ENCODE measurements at places on chromosomes 4 and X.
A peak's percentile ranks its signal among the peaks of the same experiment; 100 is the strongest.

DNA sequence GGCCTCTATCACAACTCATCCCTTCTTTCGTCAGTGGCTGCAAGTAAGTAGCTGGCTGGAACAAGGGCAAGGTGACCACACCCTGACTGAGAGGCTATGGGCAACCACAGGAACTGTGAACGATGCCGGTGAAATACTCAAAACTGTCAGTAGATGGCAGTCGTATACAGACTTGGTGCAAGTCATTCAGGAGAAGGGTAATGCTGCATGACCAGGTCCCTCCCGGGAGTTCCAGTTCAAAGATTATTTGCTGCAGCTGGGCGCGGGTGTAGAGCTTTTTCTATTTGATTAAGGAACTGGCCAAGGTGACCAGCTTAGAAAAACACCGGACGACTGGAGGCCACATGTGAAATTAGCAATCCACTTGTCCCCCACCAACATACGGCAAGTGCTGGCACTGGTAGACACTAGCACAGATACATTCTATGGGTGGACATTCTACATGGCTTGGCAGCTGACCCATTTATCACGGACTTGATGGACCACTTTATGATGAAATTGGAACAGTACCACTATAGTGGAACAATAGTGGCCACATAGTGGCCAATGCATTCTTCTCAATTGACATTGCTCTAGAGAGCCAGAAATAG is 726.6 kb downstream of the TRAM1L1 start:
- DNase-seq: peak; percentile 24

GRCh38 chr4:140811429-140811828 is 55.2 kb upstream of the TBC1D9 start:
- no peak for DNase-seq

- DNase-seq: no peak
Measured at GRCh38 chr4:178448372-178449035, 1006.3 kb upstream of the AGA start.

GRCh38 chr4:112485930-112486329 is 30.1 kb downstream of the NEUROG2 start:
- DNase-seq: no peak

GRCh38 chrX:51461053-51462044 is 35.0 kb downstream of the NUDT11 start:
- no peak for DNase-seq

DNA sequence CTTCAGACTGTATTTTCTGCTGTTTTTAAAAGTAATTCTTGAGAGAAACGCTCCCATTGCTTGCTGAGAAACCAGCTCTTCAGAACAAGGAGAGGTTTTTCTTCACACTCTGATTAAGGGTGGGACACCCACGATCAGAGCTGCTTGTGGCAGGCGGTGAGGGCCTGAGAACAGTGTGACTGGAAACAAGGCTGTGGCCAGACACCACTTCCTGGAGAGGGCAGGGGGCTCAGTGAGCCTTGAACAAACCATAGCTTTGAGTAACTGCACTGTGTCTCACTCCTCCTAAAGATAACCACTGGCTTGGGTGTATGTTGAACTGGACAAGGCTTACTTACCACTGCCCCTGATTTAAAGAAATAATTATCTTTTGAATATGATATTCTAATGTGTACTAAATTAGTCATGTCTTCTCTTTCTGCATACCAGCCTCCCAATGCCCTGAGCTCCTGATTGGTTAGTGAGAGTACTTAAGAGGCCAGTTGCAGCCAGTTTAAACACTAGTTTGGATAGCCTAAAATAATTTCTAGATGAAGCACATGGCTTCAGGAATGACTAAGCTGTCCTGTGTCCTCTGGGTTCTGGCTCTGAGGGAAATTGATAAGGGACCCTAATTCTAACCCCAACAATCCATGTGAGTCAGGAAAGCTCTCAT is 3.7 kb upstream of the GPR82 start:
- peak; percentile 72 for DNase-seq

GRCh38 chrX:67953658-67954057 is 409.8 kb downstream of the AR start:
- no peak for DNase-seq

DNA sequence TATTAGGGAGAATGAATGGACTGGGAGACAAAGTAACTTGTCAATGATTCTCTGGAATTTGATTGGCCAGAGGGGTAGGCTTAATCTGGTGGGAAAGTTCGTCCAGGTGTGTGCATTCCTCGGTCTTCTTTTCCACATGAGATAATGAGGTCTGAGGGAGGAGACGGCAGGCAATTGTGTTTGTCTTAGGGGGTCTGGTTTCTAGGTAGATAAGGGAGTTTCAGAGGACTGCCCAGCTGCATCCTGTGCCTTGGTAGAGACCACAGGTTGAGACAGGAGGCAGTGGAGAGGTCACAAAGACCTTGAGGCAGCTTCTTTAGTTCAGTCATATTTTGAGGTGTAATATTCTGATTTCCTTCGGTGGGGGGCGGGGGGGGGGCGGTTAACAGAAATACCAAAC is 4.3 kb downstream of the MGST2 start:
- DNase-seq: no peak

DNA sequence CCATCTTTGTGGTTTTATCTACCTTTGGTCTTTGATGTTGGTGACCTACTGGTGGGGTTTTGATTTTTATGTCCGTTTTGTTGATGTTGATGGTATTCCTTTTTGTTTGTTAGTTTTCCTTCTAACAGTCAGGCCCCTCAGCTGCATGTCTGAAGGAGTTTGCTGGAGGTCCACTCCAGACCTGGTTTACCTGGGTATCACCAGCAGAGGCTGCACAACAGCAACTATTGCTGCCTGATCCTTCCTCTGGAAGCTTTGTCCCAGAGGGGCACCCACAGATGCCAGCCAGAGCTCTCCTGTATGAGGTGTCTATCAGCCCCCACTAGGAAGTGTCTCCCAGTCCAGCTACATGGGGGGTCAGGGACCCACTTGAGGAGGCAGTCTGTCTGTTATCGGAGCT is 199.3 kb upstream of the WDFY3 start:
- no peak for DNase-seq

DNA sequence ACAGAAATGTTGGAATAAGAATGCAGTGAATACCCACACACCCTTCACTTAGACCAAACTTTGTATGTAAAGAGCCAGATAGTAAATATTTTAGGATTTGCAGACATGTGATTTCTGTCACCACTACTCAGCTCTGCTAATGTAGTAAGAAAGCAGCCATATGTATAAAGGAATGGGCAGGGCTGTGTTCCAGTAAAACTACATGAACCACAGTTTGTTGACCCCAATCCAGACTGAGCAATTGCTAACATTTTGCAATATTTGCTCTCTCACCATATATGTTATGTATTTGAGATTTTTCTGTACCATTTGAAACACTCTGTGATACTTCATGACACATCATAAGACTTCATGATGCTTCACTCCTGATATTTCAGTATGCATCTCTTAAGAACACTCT is 32.0 kb upstream of the TBC1D1 start:
- DNase-seq: no peak

DNA sequence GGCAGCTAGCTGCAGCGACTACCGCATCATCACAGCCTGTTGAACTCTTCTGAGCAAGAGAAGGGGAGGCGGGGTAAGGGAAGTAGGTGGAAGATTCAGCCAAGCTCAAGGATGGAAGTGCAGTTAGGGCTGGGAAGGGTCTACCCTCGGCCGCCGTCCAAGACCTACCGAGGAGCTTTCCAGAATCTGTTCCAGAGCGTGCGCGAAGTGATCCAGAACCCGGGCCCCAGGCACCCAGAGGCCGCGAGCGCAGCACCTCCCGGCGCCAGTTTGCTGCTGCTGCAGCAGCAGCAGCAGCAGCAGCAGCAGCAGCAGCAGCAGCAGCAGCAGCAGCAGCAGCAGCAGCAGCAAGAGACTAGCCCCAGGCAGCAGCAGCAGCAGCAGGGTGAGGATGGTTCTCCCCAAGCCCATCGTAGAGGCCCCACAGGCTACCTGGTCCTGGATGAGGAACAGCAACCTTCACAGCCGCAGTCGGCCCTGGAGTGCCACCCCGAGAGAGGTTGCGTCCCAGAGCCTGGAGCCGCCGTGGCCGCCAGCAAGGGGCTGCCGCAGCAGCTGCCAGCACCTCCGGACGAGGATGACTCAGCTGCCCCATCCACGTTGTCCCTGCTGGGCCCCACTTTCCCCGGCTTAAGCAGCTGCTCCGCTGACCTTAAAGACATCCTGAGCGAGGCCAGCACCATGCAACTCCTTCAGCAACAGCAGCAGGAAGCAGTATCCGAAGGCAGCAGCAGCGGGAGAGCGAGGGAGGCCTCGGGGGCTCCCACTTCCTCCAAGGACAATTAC is 1.4 kb downstream of the AR start:
- DNase-seq: peak; percentile 10

DNA sequence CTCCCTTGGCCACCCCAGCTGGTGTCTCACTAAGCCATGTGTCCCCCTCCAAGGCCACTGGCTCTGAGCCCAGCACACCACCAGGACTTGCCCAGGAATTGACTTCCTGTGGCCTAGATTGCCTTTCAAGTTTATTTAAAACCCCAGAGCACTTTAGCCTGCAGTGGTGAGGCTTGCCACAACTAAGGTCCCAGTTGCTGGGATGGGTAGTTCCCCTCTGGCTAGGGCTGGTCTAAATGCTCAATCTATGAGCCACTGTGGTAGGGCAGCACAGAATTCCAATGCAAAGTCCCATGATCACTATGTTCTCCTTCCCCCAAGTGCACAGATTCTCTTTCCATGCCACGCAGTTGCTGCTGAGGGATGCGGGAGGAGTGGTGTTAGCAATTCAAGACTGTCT is 61.1 kb upstream of the HCCS start:
- no peak for DNase-seq

DNA sequence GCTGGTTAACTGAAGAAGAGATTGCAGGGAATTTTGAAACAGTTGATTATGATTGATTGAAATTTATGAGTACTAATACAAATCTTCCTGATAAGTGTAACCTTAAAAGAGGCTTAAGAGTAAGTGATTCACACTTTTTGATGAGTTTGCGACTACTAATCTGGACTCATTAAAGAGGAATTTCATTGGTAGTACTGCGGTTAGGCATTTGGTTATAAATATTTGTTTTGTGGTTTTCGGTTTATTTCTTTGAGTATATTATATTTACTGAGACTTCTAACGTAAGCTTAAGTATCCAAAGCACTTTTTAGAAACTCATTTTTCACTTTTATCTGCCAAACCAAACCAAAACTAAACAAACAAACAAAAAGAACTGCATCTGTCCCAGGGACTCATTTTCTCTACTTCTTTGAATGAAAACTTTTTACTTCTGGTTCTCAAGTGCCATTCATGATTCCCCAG is 20.7 kb downstream of the SLIT2 start:
- DNase-seq: no peak

- DNase-seq: no peak
Measured at GRCh38 chr4:78692822-78693170, 83.4 kb upstream of the BMP2K start.

- no peak for DNase-seq
Measured at GRCh38 chr4:5965225-5965624, 53.0 kb downstream of the C4orf50 start.

DNA sequence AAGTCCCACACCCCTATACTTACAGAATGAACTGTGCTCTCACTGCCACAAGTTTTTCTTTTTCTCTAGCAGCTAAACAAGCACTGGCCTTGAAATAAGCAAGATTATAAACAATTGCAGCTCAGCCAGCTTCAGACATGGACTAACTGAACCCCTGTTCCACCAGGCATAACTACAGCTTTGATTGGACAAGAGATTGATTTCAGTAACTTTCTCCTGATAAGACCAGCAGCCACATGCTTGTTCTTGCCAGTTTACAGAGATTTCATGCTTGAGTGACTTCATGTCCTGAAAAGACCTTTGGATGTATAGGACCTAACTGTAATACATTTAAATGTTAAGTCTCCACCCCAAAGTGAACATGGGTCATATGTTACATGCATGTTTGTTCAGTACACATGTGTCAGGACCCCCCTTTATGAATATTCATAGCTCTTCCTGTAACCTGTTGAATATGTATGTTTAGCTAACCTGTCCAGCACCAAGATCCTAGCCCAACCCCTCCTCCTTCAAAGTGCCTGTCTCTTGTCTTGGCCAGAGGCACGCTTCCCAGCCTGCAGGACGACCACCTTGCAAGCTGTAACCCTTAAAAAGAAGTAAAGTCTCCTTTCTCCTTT is 27.9 kb downstream of the ZNF275 start:
- DNase-seq: no peak

DNA sequence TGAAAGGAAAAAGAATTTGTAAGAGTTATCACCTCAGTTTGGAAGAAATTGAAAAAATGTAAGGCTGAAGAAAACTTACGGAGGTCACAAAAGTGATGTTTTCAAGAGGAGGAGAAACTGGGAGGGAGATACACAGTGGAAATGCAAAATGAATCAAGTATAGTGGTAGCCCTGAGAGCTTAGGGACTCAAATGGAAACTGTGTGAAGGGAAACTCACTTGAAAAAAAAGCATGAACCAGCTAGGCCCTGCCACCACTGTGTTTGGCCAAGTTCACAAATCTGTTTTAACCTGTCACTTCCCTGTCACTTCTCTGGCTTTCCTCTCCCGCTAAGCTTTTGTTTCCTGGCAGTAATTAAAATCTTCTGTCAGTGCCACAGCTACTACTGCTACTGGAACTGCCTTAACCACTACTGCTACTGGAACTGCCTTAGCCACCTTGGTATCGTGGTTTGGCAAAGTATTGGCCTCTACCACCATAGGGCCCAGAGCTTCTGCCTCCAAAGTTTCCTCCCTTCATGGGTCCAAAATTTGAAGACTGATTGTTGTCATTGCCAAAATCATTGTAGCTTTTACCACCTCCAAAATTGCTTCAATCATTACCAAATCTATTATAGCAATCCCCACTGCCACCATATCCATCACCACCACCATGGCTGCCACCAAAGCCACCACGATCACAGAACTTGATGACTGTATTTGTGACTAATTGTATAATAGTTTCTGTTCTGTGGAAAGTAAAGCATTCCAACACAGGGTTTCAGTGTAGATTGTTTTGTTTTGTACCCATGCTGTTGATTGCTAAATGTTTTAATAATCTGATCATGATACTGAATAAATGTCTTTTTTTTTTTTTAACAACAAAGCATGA is 41.5 kb downstream of the SMARCA5 start:
- DNase-seq: peak; percentile 47

- DNase-seq: no peak
Measured at GRCh38 chrX:108223585-108223984, 132.0 kb downstream of the ATG4A start.

- peak; percentile 36 for DNase-seq
Measured at GRCh38 chr4:56757261-56757746, 64.2 kb downstream of the SPINK2 start.

DNA sequence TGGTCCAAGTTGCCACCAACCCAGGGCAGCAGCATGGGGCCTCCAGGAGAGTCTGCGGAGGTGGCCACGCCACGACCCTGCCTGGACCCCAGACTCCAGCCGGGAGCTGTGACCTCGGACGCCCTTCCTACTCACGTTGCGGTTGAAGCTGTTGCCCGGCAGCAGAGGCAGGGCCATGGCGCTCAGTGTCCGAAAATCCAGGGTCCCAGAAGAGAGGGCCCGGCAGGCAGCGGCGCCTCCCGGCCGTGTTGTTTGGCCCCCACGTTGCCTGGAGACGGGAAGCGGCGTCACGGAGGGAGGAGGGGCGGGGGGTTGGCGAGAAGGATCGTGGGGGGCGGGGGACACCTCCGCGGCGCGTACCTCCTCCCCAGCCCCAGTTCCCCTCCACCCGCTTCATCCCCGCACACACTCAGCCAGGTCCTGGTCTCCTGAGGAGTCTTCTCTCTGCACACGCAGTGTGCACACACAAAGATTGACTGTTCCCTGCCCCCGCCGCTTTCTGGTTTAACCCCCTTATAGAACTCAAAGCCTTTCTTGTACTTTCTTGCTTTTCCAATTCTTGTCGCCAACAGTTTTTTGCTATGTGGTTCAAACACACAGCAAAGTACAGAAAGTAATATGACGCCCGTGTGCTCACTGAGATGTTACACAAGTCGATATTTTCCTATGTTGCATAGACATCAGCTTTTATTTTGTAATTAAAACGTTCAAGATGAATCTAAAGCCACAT is at the start of gene EFHC2:
EFHC2 (minus strand) TSS at position 261 of the 730 bp plus-strand sequence; CDS start at position 177, 84 bp downstream.
- peak; percentile 59 for DNase-seq

All from activated CD4-positive, alpha-beta memory T cell treated with anti-CD3 and anti-CD28 coated beads for 36 hours (primary cell).